ENCODE measurements at places on chromosomes 11 and 22.

DNA sequence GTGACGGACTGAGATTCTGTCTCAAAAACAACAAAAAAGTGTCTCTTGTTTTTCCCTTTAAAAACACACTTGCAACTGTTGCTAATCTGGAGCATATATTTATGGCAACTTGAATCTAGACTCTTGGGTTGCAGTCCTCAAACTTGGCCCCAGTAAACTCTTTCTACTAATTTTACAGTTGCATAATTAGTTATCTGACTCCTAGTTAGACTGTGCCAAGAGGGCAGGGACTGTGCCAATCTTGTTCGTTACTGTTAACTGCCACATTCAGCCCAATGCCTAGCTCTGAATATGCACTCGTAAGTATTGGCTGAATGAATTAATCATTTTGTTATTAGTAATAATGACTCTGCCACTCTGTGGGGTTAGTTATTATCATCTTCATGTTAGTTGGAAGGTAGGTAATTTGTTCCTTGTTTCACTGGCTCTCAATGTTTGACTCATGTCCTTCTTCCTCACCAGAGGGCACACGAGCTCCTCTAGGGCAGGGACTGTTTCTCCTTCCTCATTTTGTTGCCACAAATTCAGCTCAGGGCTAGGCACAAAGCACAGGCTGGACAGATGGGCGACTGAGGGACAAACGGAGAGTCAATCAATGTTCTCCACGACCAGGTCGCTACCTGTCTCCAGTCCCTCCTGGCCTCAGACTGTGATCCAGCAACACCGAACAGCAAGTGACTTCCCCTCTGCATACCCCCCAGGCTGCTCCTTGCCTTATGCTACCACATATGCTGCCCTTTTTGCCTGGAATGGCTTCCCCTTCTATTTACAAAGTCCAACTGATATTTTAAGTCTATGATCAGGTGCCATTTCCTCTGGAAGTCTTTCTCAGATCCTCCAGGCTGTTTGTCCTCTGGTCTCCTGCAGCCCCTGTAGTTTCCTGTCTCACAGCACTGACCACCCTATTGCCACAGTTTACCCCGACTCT, 9.0 kb downstream of the CLPB start:
- no peak for ATAC-seq

- ATAC-seq = no peak
These were observed 1.1 kb upstream of the RIN1 start for GRCh38 chr11:66337103-66337899.

- ATAC-seq = no peak
These were observed 23.8 kb upstream of the CAPRIN1 start for GRCh38 chr11:34027516-34028408.

- no peak for ATAC-seq
These were observed 19.0 kb upstream of the CHST1 start for GRCh38 chr11:45684440-45684839.

DNA sequence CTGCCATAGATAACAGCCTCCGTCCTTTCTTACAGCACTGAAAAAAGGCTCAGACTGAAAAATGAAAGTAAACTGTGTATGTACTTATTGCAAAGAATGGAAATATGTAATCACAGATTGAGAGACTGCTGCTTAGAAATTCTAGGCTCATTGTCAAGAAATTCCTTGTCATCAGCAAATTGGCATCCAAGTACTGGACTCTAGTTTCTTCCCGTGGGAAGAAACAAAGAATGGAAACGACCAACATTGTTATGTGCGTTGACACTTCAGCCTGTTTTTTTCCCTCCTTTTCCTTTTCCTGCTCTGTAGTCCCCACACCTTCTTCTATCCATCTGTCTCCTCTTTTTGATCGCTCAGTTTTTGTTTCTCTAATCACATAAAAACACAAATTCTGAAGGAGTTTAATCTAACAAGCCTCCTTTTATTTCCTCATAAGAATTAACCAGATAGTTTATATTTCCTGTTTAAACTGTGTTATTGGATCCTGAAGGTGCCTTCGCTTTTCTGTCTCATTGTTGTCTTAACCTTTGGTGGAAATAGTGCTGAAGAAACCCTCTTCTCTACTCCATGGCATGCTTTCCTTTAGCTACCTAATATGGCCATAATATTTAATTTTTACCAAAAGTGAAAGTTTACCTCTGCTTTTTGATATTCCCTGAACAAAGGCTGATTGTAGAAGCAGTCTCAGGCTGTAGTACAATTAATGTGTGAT, 20.0 kb upstream of the CASP12 start:
- ATAC-seq = peak; percentile 67

- no peak for ATAC-seq
These were observed 154.9 kb downstream of the TRPC6 start for GRCh38 chr11:101428918-101429317.

DNA sequence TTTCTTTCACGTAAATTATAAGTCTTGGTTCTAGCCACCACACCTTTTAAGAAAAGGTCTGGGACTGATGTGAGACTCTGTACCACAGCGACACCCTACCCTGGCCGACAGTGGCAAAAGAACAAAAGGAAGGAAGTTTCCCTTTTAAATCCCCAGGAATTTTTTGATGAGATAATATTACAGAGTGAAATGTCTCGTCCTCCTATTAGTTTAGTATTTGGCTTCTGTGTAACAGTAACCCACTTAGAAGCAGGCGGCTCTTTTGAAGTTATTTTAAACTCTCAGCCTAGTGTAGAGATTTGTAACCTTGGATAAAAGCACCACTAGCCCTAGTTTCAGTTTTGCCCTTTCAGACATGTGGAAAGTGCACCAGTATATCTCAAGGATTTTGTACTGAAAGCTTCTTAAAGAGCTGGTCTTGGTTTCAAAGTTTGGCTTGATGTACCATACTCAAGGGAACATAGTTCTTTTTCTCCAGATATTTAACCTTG, 84.1 kb downstream of the C22orf31 start:
- no peak for ATAC-seq

DNA sequence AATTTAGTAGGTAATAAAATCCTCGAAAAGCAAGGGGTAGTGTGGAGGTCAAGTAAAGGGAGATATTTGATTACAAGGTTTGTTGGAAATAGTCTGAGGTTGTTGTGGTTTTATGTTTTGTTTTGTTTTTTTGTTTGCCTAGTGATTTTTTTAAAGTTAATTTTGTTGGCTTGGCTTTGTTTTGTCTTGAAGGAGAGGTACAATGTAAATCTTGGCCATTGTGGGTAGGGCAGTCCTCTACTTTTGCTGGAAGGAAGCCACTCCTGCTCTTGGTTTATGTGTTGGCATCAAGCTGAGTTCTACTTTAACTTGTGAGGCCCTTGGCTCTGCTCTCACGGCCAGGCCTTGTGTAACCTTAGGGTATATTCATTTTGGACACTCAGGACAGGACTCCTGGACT, 3.2 kb downstream of the AMOTL1 start:
- no peak for ATAC-seq

DNA sequence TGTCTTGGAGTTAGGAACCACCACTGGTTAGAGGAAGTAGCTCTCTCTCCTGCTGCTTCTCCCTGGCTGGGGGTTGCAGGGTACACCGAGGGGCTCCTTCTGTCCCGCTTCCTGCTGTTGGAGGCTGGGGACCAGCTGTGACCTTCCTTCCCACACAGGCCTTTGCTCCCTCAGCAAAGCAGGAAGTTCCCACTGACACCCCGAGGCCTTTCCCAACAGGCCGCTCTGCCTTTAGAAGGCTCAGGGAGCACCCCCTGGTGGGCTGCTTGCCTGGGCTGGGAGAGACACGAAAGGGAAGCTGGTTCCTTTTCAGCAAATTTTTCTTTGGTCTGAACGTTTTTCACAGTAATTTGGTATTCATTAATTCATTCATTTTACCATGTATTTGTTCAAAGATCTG, 527.9 kb upstream of the B3GAT1 start:
- no peak for ATAC-seq

- ATAC-seq = peak; percentile 77
These were observed 24.1 kb downstream of the ZNRF3 start for GRCh38 chr22:28907311-28908008.

DNA sequence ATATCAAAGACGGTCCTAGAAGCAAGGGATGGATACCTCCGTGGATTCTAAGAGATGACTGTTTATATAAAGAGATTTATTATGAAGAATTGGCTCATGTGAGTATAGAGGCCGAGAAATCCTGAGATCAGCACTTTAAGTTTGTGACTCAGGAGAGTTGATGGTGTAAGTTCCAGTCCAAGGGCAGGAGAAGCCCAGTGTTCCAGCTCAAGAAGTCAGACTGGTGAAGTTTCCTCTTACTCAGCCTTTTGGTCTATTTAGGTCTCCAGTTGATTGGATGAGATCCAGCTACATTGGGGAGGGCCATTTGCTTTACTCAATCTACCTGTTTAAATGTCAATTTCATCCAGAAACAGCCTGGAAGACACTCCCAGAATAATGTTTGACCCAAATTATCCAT, 45.1 kb downstream of the TSPAN18 start:
- no peak for ATAC-seq

DNA sequence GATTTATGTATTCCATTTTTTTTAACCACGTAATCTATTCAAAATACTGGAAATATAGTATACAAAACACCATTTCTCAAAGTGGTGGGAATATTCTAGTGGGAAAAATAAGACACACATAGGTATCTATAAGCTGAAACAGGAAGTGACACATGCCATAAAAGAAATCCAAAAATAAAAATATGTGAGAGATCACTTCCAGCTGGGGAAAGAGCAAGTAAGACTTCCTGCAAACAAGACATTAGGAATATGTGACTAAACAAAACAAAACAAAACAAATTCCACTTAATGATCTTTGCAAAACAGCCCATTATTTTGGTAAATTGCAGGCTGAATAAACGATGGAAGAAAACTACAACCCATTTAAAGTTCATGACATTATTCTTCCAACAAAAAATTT, 107.3 kb upstream of the CEP126 start:
- no peak for ATAC-seq
